NCI-H1048 (cell line): ENCODE measurements at places on chromosomes 3 and 15.

GRCh38 chr3:193885832-193886231 is 250.1 kb upstream of the HES1 start:
- DNase-seq: no peak

- no peak for DNase-seq
Observed at GRCh38 chr15:70152070-70152480, 54.4 kb upstream of the TLE3 start.

DNA sequence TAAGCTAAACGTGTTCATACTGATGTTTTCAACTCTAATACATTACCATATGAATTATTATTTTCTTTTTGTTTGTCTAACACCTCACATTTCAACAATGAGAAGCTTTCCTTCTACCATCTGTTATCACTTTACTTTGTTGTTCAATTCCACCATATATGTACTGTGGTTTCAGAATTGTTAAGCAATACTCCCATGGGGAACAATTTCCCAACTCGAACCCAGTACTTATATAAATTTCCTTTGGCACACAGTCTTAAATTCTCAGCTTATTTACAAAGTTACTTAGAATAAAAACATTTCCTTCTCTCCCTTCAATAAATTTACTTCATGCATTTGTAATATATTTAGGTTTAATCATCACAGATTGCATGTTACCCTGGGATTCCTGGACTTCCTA is 1764.4 kb downstream of the OTOL1 start:
- DNase-seq: no peak

DNA sequence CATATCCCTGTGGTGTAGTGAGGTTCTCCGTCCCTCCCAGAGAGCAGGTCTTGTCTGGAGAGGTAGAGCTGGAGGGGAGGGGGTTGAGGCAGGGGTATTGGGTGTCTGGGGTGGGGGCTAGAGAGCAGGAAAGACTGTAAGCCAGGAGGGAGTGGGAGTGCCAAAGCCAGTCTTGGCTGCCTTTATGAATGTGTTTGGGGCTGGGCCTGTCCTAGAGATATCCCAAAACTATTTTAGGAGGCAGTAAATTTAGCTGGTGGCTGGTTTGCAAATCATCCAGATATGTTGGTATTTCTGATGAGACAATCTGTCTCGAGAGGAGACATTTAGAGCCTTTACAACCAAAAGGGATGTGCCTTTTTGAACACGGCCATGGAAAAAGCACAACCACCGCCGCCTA is 166.6 kb downstream of the TLE3 start:
- DNase-seq: no peak

DNA sequence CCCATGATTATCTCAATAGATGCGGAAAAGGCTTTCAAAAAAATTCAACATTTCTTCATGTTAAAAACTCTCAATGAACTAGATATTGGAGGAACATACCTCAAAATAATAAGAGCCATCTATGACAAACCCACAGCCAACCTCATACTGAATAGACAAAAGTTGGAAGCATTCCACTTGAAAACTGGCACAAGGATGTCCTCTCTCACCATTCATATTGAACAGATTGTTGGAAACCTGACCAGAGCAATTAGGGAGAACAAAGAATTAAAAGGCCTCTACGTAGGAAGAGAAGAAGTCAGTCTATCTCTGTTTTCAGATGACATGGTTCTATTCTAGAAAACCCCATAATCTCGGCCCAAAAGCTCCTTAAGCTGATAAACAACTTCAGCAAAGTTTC is 274.5 kb upstream of the MANF start:
- no peak for DNase-seq

GRCh38 chr15:100692246-100692645 is 89.9 kb downstream of the ASB7 start:
- no peak for DNase-seq

DNA sequence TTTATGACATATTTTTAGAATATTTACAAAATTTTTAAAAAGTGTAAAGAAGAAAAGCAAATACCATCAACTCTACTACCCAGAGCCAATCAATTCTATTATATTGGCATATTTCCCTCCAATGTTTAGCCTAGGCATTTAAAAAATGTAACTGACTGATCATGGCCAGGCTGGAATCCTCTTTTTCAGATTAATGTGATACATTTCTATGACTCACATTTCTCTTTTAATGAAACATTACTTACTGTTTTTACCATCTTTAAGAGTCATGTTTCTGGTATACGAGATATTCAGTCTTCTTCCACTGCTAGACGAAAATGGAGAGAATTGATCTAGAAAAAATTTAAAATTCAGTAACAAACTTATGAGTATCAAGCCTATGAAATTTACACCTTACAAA is 53.4 kb upstream of the DCUN1D1 start:
- no peak for DNase-seq
